ENCODE measurements at places on chromosomes 7 and 10. TPM values are rescaled to one million over a fixed set of nuclear protein-coding genes. Genes with fewer than 3 reads are reported as not detected.

DNA sequence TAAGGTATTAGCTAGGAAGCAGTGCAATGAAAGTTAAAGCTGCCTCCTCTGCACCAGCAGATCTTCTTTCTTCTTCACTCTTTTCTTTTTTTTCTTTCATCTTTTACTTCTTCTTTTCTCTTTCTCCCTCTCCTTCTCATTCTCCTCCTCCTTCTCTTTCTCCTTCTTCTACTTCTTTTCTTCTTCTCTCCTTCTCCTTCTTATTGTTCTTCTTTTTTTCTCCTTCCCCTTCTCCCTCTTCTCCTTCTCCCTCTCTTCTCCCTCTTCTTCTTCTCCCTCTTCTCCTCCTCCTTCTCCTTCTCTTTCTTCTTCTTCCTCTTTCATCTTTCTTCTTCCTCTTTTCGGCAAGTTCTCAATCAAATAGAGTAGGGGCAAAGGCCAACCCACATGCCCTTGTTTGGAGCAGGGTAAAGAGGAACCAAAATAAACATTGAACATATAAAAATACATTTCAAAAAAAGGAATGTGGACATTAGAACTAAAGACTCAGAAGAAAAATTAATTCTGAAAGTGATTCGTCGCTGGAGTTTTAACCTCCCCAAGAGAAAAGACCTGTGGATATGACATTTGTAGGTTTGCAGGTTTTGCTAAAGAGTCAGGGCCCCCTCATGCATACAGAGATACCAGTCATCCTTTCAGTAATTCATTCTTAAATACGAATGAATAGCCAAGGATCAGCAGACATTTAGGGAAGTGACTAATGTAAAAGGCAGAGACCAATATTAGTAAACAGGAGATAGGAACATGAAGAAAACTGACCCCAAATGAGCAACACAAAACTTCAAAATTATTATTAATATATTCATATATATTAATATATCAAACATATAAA, 93.0 kb upstream of the RSU1 start:
- no peak for DNase-seq

DNA sequence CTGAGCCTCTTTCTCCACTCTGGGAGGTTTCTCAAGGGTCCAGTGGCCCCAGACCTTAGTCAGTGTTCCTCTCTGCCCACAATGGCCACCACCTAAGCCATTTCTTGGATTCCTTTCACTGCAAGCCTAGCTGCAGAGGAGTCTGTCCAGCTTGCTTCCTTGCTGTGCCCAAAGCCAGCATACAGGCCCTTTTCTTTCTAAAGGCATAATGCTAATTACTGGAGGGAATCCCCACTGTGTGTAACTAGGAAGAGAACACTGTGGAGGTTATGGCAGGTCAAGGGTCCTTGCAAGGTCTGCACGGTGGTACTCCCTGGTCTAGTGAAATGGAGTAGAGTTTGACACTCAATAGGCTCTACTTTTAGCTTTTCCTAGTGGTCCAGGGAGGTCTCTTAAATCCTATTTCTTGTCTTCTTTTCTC, 70.4 kb upstream of the CC2D2B start:
- DNase-seq: no peak

DNA sequence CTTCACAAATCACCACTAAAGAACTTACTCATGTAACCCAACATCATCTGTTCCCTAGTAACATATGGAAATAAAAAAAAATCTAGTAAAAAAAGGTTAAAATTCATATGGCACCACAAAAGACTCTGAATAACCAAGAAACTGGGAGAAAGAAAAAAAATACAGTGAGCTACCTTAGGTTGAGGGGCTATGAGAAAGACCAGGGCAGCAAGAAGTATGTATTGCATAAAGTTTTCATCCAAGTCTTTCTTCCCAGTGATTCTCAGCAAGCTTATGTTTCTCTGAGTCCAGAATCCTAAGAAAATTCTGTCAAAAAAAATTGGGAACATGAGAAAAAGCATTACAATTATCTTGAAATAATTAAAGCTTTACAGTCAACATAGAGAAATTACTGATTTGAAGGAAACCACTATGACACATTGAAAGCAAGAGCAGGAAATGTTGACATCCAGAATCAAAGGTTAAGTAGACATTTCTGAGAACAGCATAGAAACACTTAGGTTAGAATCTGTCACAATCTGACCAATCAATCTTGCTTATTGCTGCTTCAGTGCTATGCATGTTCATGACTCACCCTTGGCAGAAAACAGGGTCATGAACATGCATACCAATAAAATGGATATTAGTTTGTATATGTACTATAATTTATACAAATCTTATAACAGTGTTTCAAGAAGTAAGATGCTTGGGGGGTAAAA, 494.0 kb upstream of the POT1 start:
- DNase-seq: peak; percentile 95

- DNase-seq: peak; percentile 77
Measured at GRCh38 chr10:102004376-102004775, 51.6 kb downstream of the ARMH3 start.

GRCh38 chr7:25846722-25847121, 305.3 kb upstream of the NFE2L3 start:
- DNase-seq: no peak

GRCh38 chr7:106552645-106553445, 108.1 kb downstream of the CCDC71L start:
- DNase-seq: no peak

DNA sequence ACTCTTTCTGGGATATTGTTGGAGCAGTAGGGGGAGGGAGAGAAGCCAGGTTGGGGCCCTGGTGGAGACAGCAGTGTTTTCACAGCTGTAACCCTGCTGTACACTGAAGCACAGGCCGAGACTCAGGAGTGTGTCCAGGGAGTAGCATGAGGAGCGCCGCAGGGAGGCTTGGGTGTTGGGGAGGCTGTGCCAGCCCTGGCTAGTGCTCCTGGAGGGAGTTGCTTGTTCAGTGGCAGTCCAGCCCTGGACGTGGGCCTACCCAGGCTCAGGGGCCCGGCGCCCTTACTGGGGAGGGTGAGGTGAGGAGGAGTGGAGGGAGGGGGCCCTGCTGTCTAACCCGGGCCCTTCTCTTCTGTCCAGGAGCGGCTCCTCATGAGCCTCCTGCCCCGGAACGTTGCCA, 35.9 kb downstream of the ADCY1 start:
- no peak for DNase-seq

AMPH gene
- total RNA-seq: not detected

- no peak for DNase-seq
Measured at GRCh38 chr7:111865430-111865829, 303.1 kb upstream of the IMMP2L start.

GRCh38 chr7:74401137-74401859, 52.4 kb upstream of the GTF2IRD1 start:
- DNase-seq: peak; percentile 38

ELOVL3 gene
- not detected for total RNA-seq

TMEM229A gene
- not detected for total RNA-seq

ODAD2 gene
- total RNA-seq: under 0.01 TPM

DNA sequence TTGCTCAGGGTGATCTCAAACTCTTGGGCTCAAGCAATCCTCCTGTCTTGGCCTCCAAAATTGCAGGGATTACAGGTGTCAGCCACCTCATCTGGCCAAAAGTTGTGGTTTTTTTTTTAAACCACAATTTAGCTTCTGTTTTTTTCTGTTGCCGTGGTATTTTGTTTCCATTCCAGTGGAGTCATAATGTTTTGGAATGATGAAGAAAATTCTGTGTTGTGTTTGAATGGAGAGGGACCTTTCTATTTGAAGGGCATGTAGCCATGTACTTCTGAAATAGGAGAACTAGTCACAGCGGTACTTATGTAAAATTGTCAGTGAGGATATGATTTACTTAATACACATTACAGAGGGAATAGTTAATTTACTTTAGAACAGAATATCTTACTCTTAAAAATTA, 201.3 kb downstream of the ARL4A start:
- DNase-seq: no peak

- DNase-seq: peak; percentile 56
Measured at GRCh38 chr10:92914478-92915325, 66.4 kb downstream of the EXOC6 start.

DNA sequence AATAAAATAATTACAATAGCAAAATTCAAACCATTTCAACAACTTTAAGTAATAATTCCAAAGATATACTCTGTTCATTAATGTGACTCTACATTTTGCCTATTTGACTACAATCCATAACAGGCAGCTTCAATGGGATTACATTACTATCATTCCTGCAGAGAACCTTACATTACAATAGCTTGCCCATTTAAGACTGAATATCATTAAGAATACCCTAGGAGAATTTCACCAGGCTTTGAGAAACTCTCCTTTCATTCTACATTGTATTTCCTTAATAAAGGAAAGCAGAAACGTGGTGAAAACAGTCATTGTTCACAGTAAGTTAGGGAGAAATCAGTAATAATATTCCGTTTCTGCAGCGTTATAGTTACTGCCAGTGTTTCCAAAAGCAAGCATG, 209.5 kb downstream of the GLI3 start:
- no peak for DNase-seq

DNA sequence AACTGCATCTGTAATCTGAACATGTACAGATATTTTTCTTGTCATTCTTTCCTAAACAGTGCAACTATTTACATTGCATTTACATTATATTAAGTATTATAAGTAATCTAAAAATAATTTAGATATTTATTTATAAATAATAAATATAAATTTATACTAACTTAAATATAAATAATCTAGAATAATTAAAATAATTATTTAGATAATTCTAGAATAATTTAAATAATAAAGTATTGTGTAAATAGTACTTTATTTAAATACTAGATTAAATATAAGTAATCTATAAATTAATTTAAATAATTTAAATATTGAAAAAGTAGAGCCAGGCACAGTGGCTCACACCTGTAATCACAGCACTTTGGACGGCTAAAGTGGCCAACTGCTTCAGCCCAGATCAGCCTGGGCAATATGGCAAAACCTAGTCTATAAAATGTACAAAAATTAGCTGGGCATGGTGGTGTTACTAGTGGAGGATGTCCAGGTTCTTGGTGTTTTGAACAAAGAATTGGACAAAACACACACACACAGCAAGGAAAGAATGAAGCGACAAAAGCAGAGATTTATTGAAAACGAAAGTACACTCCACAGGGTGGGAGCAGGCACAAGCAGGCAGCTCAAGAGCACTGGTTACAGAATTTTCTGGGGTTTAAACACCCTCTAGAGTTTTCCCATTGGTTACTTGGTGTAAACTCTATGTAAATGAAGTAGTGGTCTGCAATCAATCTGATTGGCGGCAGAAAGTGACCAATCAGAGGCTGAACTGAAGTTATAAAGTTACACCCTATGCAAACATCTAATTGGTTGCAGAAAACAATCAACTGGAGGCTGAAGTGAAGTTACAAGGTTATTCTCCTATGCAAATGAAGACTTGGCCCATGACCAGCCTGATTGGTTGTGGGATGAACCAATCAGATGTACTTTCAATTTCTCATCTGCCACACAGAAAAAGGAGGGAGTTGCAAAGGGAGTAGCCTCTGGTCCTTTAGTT, 100.2 kb upstream of the SP4 start:
- DNase-seq: no peak

DNA sequence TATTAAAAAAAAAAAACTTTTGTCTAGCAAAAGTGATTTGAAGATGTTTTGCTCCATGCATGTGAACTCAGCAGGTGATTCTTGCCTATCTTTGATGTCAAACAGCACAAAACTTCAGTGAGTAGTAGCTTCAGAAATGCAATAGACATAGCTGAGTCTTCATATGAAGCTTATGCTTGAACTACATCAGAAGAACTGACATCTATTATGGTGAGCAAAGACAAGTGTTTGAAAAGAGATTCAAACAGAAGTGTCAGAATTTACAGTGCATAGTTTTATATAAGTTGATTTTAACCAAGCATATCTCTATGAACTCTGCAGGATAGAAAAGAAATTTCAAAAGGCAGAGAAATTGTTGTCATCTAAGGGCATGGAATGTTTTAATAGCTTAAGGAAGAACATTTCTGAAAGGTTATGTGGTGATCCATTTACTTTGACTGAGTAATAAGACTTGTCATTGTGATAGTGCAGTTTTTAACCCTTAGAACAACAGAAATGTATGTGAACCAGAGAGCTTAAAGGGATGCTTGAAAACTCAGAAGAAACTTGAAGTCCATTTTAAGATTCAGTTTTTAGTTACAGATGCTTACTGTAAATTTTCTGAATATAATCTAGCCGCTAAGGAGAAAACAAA, 351.4 kb downstream of the MDFIC start:
- DNase-seq: no peak

DNA sequence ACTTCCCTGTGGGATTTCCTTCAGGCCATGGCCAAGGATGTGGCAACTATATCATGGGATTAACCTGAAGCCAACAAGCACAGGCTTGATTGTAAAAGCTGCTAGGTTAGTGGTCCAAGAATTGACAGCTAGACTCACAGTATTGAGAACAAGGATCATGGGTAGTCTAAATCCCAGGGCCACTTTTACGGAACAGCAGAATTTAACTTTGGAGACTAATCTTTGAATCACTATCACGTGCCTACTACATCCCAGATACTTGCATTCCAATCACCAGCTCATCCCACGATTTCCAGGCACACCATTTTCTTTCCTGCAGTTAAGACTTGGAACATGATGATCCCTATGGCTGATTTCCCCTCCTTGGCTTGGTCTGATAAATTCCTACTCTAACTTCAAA, 65.6 kb upstream of the ADO start:
- peak; percentile 86 for DNase-seq

DNA sequence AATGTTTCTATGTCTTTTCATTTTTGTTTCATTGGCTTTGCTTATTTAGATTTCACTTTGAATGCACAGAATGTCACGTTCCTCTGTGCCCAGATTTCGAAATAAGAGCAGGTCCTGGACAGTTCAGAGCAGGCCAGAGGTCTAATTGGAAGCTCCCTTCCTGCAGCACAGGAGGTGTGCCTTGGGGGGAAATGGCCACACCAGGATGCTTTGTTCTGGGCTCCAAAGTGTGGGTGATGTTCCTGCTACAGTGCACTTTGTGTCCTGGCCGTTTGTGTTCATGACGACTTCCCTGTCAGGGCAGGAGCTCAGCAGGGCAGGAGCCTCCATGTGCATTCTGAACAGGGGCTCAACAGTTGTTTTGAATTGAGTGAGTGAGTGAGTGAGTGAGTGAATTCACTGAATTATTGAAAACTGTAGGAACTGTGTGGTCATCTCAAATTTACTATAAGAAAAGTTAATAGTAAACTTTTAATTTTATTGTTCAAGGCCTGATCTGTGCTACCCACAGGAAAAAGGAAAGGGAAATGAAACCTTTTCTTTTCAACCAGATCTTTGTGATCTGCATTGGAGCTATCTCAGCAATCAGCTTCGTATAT, 109.5 kb upstream of the GJD4 start:
- DNase-seq: peak; percentile 4

GRCh38 chr7:88344956-88345832, 38.5 kb upstream of the STEAP4 start:
- DNase-seq: peak; percentile 39

- DNase-seq: peak; percentile 83
Measured at GRCh38 chr7:79923953-79924352, 210.7 kb upstream of the GNAI1 start.
